Activated CD4-positive, CD25-positive, alpha-beta regulatory T cell (primary cell): ENCODE measurements at places on chromosomes 11 and 22.

GRCh38 chr11:35138943-35139721, at the start of gene CD44:
Gene CD44, plus strand, starts transcription at chr11:35139171. Its CDS starts 133 bp downstream, at chr11:35139304.
- DNase-seq: peak; percentile 61

GRCh38 chr22:49685116-49685515, 142.6 kb downstream of the BRD1 start:
- no peak for DNase-seq

- no peak for DNase-seq
Measured at GRCh38 chr11:12735262-12735661, 61.0 kb downstream of the TEAD1 start.

DNA sequence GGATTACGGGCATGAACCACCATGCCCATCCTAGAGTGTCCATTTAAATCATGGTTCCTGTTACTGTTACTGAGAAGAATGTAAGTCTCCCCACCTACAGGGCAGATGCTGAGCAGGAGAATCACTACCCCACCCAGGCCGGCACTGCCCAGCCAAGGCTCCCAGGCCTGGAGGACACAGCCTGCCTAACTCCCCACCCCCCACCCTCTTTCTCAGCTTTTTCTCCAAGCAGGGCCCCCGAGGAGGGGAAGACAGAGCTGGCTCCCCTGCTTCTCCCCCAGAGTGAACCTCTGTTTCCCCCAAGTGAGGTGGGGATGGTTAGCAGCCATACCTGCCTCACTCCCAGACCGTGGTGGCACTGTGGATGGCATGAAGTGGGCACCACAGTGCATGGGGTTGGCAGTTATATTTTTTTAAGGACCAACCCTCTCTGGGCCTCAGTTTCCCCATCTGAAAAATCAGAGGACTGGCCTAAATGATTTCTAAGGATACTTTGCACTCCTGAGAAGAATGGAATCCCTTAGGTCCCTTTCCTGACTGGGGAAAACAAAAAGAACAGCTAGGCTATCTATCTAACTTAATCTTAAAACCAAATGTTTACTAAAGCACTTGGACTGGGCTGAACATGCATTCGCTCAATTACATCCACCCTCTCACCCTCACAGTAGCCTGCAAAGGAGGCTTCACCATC, 5.0 kb downstream of the CBX7 start:
- no peak for DNase-seq

DNA sequence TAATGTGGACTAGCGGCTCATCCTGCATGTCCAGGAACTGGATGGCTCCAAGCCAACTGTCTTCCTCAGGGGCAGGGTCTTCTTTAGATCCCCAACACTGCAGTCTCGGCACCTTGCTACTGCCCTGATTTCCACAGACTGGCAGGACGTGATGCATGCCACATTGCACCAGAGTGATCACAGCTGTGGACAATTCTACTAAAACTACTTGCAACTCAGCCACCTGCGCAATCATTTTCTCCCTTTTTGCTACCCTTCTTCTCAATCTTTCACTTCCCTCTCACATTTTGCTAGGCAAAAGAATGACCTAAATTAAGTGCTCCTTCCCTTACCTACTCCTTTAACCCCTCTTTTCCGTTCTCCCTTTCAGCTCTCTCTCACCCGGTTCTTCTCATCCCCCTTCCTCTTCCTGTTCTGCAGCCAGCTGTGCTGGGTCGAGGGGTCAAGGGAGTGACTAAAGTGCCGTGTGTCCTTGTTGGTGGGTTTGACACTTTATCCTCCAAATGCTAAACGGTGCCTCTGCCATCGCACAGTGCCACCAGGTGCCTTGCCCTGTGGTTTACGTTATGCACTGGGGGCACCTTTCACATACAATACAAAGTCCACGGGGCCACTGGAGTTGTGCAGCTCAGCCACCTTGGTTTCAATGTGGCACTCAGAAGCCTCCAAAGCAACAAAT, 11.5 kb upstream of the PEX26 start:
- DNase-seq: no peak

DNA sequence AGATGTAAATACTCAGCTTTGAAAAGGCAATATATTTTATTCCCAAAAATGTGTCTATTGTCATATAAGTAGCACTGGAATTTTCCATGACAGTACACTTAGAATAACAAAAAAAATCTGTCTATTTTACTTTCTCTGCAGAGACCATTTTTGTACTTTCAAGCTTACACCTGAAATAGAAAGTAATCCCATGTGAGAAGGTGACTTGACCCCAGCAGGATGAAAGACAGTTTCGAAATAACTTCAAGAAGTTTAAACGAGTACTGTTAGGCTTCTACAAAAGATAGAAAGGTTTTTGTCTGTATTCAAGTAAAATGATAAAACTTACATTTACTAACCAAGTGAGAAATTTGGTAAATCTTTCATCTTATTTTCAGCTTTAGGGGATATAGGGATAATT, 259.9 kb upstream of the CTSC start:
- no peak for DNase-seq

- peak; percentile 32 for DNase-seq
Measured at GRCh38 chr11:72591785-72592502, 82.3 kb downstream of the PDE2A start.

DNA sequence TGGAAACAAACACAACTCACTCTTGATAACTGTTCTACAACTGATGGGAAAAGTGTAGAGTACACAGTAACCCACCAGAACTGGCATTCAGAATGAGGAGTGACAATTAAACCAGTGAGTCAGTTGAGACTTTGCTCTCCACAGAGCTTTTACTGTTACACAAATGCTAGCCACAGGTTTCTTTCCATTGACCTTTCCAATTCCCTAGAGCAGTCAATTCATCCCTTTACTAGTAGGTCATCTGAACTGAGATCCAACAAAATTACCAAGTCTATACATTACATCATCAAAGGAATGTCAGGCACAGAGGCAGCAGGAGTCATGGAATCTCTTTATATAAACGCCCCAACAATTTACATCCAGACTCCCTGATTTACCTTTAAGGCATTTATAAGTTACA, 65.9 kb downstream of the PHF21A start:
- no peak for DNase-seq

GRCh38 chr11:116543911-116544475, 228.8 kb downstream of the BUD13 start:
- DNase-seq: no peak

DNA sequence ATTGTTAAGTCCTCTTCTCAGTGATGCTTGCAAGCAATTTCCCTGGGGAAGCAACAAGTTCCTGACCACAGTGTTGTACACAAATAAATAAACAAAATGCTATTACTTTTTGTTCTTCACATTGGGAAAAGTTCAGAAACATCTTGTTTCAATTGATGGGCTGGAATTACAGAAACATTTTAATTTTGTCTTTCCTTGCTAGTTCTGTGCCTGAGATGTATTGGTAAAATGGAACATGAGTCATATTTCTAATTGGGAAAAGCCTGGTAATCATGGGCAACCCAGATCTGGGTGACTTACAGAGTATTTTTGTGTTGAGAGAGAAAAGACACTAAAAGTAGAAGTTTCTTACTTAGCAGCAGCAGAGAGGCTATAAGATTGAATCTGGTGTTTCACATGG, 576 bp upstream of the BLID start:
- DNase-seq: no peak

- no peak for DNase-seq
Measured at GRCh38 chr22:50506611-50507420, 686 bp downstream of the LMF2 start.

DNA sequence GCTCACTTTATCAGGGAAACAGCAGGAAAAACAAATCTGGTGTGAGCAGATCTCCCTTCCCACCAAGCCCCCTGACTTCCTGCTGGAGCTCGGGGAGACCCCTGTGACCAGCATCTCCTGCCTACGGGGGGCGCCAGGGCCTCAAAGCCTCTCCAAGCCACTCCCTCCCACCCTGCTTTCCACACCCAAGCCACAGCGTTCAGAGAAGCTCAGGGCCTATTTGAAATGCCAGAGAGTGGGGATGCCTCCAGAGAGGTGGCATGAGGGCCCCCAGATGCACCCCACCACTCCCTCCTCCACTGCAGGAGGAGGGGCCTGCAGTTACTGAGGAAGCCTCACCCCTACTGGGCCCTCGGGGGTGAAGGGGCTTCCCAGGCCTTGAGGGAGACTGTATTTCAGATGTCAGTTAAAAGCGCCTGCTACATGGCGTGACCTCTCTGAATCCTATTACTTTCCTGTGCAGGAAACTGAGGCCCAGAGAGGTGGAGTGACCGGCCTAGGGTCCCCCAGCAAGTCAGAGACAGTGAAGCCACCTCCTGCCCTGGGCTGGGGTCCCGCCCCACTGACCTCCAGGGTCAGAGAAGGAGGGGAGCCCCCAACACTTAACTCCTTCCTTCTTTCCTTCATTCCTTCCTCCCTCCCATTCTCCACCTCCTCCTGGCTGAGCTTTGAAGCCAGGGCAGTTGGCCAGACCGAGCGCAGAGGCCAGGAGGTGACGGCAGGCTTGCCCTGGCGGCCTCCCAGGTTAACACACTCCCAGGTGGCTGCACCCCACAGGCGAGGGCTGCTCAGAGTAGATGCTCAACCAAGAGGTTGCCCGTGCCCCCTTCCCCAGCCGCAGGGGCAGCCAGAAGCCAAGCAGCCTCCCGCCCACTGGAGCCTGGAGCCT, 6.0 kb upstream of the CDKN1C start:
- DNase-seq: no peak

DNA sequence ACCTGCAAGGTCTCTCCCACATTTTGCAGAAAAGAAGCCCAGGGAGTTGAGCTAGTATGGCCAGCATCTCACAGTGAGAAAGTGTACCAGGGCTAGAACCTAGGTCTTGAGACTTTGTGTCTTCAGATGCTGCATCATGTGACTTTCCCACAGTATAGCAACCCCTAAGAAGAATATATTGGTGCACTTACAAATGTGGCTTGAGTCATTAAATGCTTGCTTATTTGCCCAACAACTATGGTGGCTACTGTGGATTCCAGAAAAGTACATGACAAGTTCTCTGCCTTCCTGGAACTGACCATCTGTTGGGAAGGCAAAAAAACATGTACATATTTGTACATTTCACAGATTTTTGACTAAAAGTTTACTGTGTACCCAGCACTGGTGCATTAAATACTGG, 55.0 kb downstream of the POLD3 start:
- no peak for DNase-seq

DNA sequence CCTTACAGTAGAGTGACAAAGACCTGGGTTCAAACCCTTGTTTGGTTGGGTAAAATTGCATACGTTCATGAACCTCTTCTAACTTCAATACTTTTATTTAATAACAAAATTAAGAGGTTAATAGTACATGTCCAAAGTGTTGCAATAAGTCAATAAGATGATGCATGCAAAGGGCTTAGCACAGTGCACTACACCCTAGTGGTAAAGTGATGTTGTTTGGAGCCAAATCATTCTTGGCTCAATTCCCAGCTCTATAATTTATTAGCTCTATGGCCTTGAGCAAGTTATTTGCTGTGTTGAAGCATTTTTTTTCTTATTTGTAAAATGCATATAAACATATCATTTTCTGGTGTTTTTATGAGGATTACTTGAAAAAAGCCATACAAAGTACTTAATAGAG, 945.3 kb downstream of the LRRC4C start:
- no peak for DNase-seq

- DNase-seq: no peak
Measured at GRCh38 chr11:72766152-72766902, 14.1 kb upstream of the ARAP1 start.

DNA sequence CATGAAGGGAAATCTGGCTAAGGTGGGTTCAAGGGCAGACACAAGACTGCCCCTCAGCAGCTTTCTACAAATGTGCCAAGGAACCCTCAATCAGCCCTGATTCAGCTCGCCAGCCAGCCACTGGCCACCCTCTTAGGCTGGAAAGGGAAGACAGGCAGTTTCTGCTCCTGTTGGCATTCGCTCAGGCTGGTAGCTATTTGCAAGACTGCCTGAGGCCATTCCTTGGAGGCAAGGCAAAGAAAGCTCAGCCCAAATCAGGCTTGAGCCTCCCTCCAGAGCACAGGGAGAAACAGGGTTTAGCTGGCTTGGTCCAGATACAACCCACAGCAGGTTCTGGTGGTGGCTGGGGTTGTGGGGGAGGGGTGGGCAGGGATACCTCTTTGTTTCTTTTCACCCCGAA, 19.2 kb downstream of the TP53I11 start:
- no peak for DNase-seq

GRCh38 chr11:1040428-1041148, 4.1 kb upstream of the MUC6 start:
- no peak for DNase-seq
